ENCODE measurements at places on chromosomes 12 and 14. TPM values are rescaled to one million over a fixed set of nuclear protein-coding genes. Genes with fewer than 3 reads are reported as not detected.

Gene APOF
- 0.11 TPM for total RNA-seq

Gene RNF212B
- total RNA-seq: 0.46 TPM

Gene FIGNL2
- total RNA-seq: 9.9 TPM

Gene DIO3
- 0.64 TPM for total RNA-seq

Gene ZBTB39
- 23.0 TPM for total RNA-seq

Gene PROX2
- 0.04 TPM for total RNA-seq

GRCh38 chr12:127640181-127640886, 626.6 kb upstream of the TMEM132C start:
- DNase-seq: no peak
- peaks cover 22% of the 10 kb centered on the region for H3K4me1 ChIP-seq
- H3K36me3 ChIP-seq: peaks cover 9% of the 10 kb centered on the region

GRCh38 chr14:81363746-81364378, 36.3 kb downstream of the STON2 start:
- no peak overlapping the region for H3K4me3 ChIP-seq
- H3K27me3 ChIP-seq: no peaks in the 10 kb centered on the region
- peaks cover 29% of the 10 kb centered on the region for H3K4me1 ChIP-seq

DNA sequence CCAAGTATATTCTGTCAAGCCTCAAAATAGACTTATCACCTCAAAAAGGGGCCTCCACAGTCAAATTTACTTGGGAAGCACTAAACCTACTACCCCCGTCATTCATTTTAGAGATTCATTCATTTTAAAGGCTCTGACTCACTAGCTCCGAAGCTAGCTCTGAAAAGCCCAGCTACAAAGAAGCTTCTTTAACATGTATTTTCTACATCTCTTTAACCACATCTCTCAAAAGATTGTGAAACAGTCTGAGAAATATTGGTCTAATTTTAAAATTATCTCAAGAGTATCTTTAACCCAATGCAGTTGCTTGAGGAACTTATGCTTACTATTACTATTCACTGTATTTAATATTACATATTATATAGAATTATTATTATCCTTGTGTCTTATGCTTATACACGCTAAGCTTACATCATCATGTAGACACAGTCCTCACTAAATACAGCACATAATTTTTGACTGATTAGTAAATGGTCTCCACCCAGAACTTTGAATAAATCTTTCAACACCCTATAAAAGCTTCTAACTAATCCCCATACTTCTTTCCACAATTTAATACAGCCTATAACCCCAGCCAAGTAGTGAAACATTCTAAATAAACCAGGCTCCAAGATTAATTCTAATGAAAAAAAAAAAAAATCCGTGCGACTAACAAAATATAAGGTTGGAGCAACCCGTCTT, 7.8 kb downstream of the NT5DC3 start:
- H3K27me3 ChIP-seq: no peaks in the 10 kb centered on the region
- DNase-seq: no peak
- H3K4me1 ChIP-seq: peaks cover 22% of the 10 kb centered on the region
- H3K36me3 ChIP-seq: peaks cover 23% of the 10 kb centered on the region

GRCh38 chr12:133190176-133190575, 8.9 kb downstream of the ZNF268 start:
- DNase-seq: no peak
- H3K27ac ChIP-seq: no peak overlapping the region
- H3K27me3 ChIP-seq: no peaks in the 10 kb centered on the region
- H3K4me3 ChIP-seq: no peak overlapping the region

DNA sequence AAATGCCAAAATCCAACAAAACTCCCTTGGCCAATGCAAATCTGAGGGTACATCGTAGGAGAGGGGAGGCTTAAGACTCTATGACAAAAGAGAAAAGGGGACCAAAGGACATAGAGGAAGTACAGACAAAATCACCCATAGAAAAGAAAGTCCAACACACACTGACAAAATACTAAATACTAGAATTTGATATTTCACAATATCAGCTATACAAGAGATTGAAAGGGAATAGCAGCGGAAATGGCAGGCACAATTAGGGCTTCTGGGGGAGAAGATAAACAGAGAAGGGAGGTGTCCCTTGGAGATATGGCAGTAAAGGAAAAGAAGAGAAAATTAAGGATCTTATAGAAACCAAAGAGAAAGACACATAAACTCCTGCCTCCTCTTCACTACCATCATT, 29.0 kb downstream of the ATP2B1 start:
- DNase-seq: no peak
- H3K36me3 ChIP-seq: peaks cover 31% of the 10 kb centered on the region
- H3K4me3 ChIP-seq: no peak overlapping the region

GRCh38 chr12:4800555-4800954, 80.4 kb downstream of the GALNT8 start:
- no peak overlapping the region for H3K4me3 ChIP-seq
- no peak for DNase-seq
- peaks cover 3% of the 10 kb centered on the region for H3K27me3 ChIP-seq
- no peak overlapping the region for H3K27ac ChIP-seq
- no peaks in the 10 kb centered on the region for H3K36me3 ChIP-seq

DNA sequence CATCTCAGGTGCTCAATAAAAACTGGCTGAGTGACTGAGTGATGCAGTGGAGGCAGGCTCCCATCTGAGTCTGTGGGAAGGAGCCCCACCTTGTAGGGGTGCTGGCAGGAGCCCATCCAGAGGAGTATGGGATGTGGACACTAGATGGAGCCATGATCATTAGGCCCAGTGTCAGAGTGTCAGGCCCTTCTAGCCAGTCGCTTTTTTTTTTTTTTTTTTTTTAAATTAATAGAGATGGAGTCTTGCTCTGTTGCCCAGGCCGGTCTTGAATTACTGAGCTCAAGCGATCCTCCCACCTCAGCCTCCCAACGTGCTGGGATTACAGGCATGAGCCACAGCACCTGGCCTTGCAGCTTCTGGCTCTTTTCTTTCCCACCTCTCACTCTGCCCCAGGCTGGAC, 11.5 kb downstream of the RITA1 start:
- H3K4me3 ChIP-seq: no peak overlapping the region
- H3K27me3 ChIP-seq: no peaks in the 10 kb centered on the region
- peak; percentile 57 for DNase-seq
- H3K36me3 ChIP-seq: peaks cover 8% of the 10 kb centered on the region

DNA sequence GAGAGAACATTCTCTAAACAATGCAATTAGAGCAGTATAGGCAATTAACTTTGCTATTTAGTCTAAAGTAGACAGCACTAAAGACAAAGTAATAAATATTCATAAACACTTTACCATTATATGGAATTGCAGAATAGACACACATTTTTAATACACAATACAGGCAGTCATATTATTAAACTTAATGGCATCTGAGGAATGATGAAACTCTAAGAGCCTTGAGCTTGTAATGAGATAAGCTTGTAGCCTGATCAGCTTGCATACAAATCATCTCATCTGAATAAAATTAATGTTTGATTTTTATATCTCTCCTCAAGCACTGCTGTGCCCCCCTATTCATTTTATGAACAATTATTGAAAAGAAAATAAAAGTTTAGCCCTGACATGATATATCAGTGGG, 107.6 kb downstream of the MGAT4C start:
- H3K27ac ChIP-seq: no peak overlapping the region
- H3K27me3 ChIP-seq: no peaks in the 10 kb centered on the region
- no peak for DNase-seq
- peaks cover 18% of the 10 kb centered on the region for H3K4me1 ChIP-seq

- H3K27me3 ChIP-seq: no peaks in the 10 kb centered on the region
- H3K4me1 ChIP-seq: peaks cover 58% of the 10 kb centered on the region
- H3K27ac ChIP-seq: peak overlapping the region; percentile 94
- peak; percentile 36 for DNase-seq
- peak overlapping the region; percentile 66 for H3K4me3 ChIP-seq
Measured at GRCh38 chr14:21093018-21093417, 5.4 kb downstream of the ZNF219 start.

DNA sequence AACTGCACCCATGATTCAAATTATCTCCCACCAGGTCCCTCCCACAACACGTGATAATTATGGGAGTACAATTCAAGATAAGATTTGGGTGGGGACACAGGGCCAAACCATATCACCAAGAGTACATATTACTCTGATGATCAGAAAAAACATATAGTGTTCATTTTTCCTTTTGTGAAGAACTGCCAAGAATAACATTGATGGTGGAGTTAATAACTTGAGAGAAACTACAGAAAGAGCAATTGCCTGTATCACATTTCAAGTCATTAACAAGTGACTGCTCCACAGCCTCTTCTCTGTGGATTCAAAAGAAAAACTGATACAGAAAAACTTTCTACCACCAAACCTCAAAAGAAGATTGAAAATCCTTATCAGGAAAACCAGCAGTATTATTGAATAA, 34.7 kb downstream of the GRIP1 start:
- H3K4me3 ChIP-seq: no peak overlapping the region
- H3K4me1 ChIP-seq: peaks cover 3% of the 10 kb centered on the region
- no peaks in the 10 kb centered on the region for H3K27me3 ChIP-seq
- H3K27ac ChIP-seq: no peak overlapping the region
- no peak for DNase-seq

DNA sequence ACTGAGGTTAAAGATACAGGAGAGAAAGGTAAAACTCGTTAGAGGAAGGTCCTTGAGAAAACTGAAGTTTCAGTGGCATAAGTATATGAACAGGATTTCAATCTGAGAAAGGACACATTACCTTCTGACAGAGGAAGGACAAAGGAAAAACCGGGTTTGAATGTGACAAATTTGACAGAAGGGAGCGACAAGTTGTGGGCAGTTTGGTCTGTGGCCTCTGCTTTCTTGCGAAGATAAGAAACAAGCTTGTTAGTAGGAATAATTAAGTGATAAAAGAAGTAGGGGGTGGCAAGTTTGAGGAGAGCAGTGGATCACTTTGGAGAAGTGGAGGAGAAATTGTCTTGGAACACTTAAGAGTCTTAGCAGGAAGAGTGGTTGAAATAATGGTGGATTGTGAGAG, 5.1 kb downstream of the MON2 start:
- no peak for DNase-seq
- peaks cover 5% of the 10 kb centered on the region for H3K4me1 ChIP-seq
- H3K27me3 ChIP-seq: no peaks in the 10 kb centered on the region
- H3K4me3 ChIP-seq: no peak overlapping the region
- no peak overlapping the region for H3K27ac ChIP-seq

DNA sequence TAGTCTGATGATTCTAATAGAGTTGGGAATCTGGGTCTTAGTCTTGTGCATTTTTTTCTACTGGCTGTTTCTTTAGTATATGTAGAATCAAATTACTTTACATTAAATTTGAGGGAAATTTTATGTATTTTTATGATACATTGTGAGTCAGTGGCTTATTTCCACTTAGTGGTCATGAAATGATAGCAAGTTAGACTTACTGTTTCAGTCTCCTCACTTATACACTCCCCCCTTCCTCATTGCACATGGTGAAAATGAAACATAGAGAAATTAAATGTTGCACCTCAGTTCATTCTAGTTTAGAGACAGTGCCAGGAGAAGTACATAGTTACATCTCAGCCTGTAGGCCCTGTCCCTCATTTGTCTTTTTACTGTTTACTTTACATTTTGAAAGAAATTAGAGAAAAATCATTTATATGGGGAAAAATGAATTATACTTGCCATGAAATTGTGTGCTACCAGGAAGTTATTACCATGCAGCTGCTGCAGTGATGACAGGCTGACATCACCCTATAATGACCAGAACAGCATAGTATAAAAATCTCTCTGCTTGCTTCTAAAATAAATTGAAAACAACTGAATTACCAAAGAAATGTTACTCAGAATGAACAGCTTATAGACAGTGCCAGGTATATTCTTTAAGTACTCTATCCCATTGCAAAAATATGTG, 113.2 kb downstream of the TRMT5 start:
- H3K4me1 ChIP-seq: no peaks in the 10 kb centered on the region
- no peak overlapping the region for H3K27ac ChIP-seq
- H3K36me3 ChIP-seq: no peaks in the 10 kb centered on the region

DNA sequence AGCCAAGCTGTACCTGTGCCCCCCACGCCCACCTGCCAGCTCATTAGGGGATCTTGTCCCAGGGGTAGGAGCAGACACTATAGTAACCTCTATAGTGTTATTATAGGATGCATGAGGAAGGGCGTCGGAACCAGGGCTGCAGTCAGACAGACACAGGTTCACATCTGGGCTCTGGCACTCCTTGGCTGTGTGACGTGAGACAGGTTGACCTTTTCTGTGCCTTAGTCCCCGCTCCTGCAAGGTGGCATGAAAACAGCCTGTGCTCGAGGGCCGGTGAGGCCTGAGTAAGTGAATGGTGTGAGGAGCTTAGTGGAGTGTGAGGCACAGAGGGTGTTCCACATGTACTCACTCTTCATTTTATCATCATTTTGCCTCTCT, 19.0 kb downstream of the ASB2 start:
- no peak for DNase-seq
- no peak overlapping the region for H3K4me3 ChIP-seq
- H3K4me1 ChIP-seq: peaks cover 42% of the 10 kb centered on the region

DNA sequence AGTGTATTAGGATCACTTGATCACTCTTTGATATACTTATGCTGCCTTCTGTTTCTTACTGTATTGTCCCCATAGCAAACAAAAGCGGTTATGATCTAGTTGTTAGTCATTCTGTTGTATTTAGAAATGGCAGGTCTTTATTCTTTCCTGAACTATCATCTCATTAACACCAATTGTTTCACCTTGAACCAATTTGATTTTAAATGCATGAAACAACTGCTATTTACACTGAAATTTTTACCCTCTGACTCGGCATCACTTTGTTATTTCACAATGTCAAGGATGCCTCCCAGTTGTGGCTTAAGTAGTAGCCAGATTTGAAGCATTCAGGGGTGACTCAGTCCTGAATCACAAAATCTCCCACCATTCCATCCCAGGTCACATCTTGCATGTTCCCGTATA, 303.5 kb downstream of the EGLN3 start:
- H3K36me3 ChIP-seq: no peaks in the 10 kb centered on the region
- DNase-seq: no peak
- no peak overlapping the region for H3K27ac ChIP-seq
- H3K27me3 ChIP-seq: no peaks in the 10 kb centered on the region
- H3K4me1 ChIP-seq: peaks cover 15% of the 10 kb centered on the region

GRCh38 chr14:22850944-22851764, 14.8 kb downstream of the MMP14 start:
- H3K27ac ChIP-seq: no peak overlapping the region
- H3K27me3 ChIP-seq: no peaks in the 10 kb centered on the region
- DNase-seq: no peak
- H3K4me1 ChIP-seq: peaks cover 25% of the 10 kb centered on the region
- H3K36me3 ChIP-seq: peaks cover 3% of the 10 kb centered on the region

- no peaks in the 10 kb centered on the region for H3K4me1 ChIP-seq
- H3K36me3 ChIP-seq: no peaks in the 10 kb centered on the region
- H3K27me3 ChIP-seq: no peaks in the 10 kb centered on the region
- no peak overlapping the region for H3K27ac ChIP-seq
- DNase-seq: no peak
Measured at GRCh38 chr12:81150382-81150781, 72.5 kb downstream of the ACSS3 start.

DNA sequence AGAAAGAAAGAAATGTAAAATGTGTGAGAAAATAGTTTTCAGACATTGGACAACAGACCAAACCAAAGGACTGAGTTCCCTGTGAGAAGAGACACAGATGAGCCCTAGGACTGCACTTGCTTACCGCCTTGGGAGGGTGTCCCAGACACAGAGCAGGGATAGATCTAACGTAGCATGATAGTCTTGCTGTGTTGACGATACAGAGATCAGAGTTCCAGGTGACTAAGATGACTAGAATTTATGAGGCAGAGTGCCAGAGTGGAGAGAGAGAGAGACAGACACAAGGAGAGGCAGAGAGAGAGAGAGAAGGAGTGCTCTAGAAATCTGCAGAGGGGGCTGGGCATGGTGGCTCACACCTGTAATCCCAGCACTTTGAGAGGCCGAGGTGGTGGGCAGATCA, 148.2 kb upstream of the LMNTD1 start:
- H3K4me1 ChIP-seq: 0 out of 2 replicates have a peak, but pooled peaks cover 7% of the 10 kb centered on the region
- H3K4me3 ChIP-seq: no peak overlapping the region
- H3K36me3 ChIP-seq: peaks cover 10% of the 10 kb centered on the region
- DNase-seq: no peak
- no peak overlapping the region for H3K27ac ChIP-seq
